ENCODE measurements at places on chromosomes 7 and 10.
A peak's percentile ranks its signal among the peaks of the same experiment; 100 is the strongest.

DNA sequence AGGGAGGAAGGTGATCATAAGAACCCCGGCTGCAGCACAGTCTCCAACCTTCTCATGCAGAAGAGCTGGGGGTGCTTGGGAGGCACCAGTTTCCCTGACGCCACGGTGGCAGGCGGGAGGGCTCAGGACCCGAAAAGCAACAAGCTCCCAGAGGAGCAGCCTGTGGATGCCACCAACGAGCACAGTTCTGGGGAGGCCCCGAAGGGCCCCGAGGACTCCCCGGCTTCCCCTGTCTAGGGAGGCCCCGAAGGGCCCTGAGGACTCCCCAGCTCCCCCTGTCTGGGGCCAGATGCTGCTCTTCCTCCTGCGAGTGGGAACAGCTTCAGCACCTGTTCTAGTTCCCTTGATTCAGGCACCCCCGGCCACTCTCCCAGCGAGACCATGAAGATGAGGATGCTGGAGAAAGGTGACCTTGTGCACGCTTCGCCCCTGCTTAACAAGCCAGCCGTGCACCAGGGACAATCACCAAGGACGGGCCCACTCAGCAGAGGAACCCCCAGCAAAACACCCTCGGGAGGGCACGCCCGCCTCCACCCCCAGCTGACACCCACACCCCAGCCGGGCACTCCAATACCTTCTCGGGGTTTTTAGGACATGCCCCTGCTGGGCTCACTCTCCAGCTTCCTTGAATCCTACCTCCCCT is 112.5 kb downstream of the PTPRN2 start:
- no peak for DNase-seq

GRCh38 chr7:6631605-6632004 is 5.5 kb upstream of the ZNF316 start:
- no peak for DNase-seq

DNA sequence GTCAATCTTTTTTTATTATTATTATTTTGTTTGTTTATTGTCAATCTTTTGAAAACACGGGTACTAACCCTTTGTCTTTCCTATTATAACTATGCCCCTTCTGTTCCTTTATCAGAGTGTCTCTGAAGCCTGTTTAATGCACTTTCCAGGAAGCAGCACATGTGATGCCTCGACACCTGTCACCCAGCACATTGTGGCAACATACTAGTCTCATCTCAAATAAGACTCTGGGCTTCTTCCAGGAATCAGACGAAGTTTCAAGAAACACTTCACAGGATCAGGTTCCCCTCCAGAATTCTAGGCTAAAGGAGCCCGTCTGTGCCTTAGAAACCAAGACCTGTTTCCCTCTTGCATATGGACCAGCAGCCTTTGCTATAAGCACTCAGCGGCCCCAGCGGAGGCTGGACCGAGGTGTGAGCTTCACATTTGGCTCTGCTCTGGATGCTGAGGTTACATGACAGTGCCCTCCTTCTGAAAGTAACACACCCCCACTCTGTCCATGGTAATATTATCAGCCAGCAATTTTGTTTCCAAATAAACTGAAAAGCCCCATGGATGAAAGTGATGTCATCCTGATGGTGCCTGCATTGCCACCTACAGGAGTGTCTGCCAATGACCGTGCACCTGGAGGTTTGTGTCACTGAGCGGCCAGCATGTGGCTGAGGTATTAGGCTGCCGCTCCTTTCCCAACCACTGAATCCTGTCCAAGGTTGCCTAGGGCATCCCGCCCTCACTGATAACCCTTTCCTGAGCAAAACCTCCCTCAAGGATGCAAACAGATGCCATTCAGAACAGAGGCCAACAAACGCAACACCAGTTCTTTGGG is 38.1 kb downstream of the MKI67 start:
- no peak for DNase-seq

GRCh38 chr7:99407872-99408378 is 472 bp downstream of the PDAP1 start:
- DNase-seq: peak; percentile 24

GRCh38 chr7:5442757-5443305 is 19.2 kb upstream of the TNRC18 start:
- DNase-seq: no peak

All from activated naive CD4-positive, alpha-beta T cell (primary cell).